Substantia nigra (tissue), 51 donors: ENCODE measurements at places on chromosomes 3 and 15.
A peak's percentile ranks its signal among the peaks of the same experiment; 100 is the strongest.

- DNase-seq, result no peak
These were observed 128.3 kb upstream of the VEPH1 start for GRCh38 chr3:157631478-157631877.

GRCh38 chr15:63340878-63341277 lies 40.8 kb downstream of the CA12 start:
- no peak for DNase-seq

- no peak for DNase-seq
These were observed 58.0 kb downstream of the MCF2L2 start for GRCh38 chr3:183370391-183370790.

DNA sequence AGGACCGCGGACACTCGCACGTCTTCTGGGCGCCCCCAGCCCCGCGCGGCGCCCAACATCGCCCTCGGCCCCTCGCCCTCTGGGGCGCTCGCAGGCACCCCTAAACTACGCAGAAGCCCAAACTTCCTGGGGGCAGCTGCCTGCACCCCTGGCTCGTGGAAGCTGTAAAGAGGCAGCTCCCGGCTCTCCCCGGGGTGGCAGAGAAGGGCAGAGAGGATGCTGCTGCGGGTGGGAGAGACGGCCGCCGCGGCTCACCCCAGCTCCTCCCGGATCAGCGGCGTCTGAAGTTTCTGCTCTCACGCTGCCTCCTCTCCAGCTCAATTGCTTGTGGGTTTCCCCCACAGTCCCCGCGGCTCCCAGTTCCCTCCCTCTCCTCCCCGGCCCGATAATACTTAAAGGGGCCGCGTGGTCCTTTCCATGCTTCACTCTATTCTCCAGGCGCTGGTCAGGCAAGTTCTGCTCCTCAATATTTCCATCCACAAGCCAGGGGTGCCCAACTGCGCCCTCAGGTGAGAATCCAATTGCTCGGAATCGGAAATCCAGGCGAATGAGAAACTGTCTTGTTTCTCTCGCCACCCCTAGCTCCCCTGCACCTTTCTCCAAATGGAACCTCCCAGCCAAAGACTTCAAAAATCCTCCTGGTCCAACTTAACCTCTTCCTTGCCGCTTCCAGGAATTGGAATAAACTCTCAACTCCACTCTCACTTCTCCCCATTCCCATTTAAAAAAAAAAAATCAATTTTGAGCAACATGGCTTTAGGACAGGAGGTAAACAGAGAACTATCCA lies 748.5 kb downstream of the ROBO1 start:
- DNase-seq, result peak; percentile 84
